Activated CD8-positive, alpha-beta T cell treated with anti-CD3 and anti-CD28 coated beads, Interleukin-2, amount 10 ng/mL, durations not matched to agents 7 days and 5 days (primary cell): ENCODE measurements at places on chromosomes 2 and 18. TPM values are rescaled to one million over a fixed set of nuclear protein-coding genes. Genes with fewer than 3 reads are reported as not detected.
A peak's percentile ranks its signal among the peaks of the same experiment; 100 is the strongest.

The CDK5R2 gene
- not detected for total RNA-seq

The PRKAG3 gene
- not detected for total RNA-seq

The APLF gene
- 2.2 TPM for total RNA-seq

The COL6A3 gene
- 0.10 TPM for total RNA-seq

The NDUFS1 gene
- 65.7 TPM for total RNA-seq

The CIB4 gene
- total RNA-seq: not detected

The TXNDC2 gene
- total RNA-seq: not detected

The STARD6 gene
- not detected for total RNA-seq

The CDH20 gene
- not detected for total RNA-seq

The CLK1 gene
- 122 TPM for total RNA-seq

The SPHKAP gene
- not detected for total RNA-seq

The RAD51AP2 gene
- not detected for total RNA-seq

DNA sequence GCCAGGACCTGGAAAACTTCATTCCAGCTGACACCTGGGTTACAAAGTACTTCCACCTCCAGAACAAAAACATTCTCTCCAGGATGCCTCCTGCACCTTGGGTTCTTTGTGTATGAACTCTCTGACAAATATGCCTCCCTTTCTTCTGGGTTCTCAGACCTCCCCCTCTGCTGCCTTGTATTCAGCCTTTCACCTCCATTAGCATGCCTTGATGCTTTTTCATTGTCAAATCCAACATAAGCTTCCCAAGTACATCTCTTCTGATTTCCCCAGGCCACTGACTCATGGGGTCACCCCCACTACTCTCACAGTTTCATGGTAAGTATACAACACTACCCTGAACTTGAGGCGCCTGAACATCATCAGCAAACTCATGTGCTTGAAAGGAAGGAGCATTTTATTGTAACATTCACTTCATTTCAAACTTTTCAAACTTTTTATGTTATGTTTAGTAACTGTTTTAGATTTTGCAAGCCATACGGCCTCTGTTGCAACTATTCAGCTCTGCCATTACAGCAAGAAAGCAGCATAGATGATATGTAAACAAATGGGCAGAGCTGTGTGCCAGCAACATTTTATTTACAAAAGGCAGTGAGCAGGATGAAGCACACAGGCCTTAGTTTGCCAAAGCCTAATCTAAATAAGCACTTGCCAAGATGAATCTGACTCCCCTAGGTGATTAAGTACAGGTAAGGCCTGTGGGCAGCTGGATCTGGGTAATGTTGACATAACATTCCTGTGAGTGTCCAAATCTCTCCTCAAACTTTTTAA lies 32.5 kb upstream of the MRPS9 start:
- no peak for DNase-seq

DNA sequence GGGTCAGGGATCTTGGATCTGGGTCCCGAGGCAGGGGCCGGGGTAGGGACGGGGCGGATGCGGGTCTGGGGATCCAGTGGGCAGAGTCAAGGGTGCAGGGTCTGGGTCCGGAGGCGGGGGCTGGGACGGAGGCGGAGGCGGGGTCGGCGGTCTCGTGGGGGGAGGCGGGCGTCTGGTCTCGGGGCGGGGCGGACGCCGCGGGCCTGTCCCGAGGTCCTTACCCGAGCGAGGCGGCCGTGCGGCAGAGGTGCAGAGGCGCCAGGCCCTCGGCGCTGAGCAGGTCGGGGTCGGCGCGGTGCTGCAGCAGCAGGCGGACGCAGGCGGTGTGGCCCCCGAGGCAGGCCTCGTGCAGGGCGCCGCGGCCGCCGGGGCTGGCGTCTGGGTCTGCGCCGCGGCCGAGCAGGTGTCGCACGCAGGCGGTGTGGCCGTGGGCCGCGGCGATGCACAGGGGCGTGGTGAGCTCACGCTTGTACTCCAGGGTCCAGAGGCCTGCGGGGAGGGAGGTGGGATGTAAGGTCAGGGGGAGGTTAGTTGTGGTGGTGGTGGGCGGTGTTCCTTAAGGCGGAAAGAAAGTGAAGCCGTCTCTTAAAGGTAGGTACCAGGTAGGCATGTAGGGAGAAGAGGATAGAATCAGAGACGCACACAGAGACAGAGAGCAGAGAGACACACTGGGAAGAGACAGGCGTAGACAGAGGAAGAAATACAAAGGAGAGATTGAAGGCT lies 26.6 kb downstream of the ASB18 start:
- no peak for DNase-seq

GRCh38 chr2:133415210-133415876 lies 152.9 kb downstream of the NCKAP5 start:
- DNase-seq: no peak

DNA sequence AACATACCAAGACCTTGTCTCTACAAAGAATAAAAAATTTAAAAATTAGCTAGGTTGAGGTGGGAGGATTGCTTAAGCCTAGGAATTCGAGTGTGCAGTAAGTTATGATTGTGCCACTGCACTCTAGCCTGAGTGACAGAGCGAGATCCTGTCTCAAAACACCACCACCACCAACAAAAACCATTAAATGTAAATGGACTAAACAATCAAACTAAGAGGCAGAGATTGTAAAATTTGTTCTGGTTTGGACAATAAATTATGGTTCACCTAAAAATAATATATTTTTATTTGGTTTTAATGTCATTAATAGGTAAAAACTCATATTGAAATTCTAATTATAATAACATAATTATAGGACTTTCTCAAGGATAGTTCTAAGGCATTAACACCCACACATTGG lies 9.9 kb upstream of the ATIC start:
- DNase-seq: no peak

DNA sequence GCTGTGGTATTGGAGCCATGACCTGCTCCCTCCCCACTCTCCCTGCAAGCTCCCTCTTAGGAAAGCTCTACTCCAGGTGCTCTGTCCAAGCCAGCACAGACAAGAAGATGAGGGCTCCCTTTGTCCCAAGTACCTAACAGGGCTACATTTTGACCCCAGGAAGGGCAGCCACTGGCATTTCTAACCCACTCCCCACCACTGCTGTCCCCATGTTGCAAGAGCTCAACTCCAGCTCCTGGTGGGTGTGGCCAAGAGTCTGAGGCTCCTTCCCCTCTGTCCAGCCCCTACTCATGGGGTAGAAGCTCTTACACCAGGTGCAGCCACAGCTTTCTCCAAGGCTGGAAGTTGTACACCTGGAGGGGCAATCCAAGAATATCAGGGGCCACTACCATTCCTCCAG lies 127.0 kb upstream of the NPAS2 start:
- DNase-seq: no peak

GRCh38 chr2:20186078-20186854 lies 38.7 kb downstream of the SDC1 start:
- DNase-seq: no peak

GRCh38 chr2:198788676-198789075 lies 669.1 kb downstream of the SATB2 start:
- no peak for DNase-seq

GRCh38 chr2:177074099-177074710 lies 138.4 kb upstream of the HNRNPA3 start:
- no peak for DNase-seq

GRCh38 chr2:108635630-108636354 lies 83.5 kb upstream of the RANBP2 start:
- no peak for DNase-seq

DNA sequence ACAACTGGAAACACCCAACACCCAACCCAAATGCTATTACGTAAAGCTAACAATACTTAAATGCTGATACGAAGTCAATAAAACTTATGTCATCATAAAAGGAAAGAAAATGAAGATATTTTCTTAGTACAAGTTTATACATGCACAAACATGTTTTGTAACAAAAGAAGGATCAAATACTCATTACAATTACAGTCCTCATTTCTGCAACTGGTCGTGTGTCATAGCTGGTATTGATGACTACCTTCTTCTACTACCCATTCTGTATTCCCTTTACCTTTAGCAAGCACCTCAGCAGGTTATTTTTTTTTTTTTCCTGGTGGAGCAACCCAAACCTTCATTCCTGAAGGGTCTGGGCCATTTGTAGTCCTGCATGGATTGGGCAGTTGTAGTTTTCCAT lies 1298.5 kb downstream of the SUCLG1 start:
- no peak for DNase-seq

GRCh38 chr18:58180738-58181353 lies 136.8 kb downstream of the NEDD4L start:
- DNase-seq: peak; percentile 73

- no peak for DNase-seq
Measured at GRCh38 chr2:233387667-233388528, 33.6 kb downstream of the DGKD start.

DNA sequence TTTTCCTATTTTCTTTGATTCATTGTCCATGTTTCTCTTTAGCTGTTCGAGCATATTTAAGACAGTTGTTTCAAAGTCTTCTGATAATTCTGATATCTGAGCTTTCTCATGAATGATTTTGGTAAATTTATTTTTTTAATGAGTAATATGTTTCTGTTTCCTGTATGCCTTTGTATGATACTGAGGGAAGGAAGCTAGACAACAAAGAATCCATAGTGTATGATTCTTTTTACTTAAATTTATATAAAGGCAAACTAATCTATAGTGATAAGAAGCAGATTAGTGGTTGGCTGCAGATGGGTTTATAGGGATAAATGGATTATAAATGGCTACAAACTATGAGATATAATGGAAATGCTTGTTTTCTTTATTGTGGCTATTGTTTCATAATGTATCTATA lies 352.7 kb upstream of the CDH2 start:
- no peak for DNase-seq

DNA sequence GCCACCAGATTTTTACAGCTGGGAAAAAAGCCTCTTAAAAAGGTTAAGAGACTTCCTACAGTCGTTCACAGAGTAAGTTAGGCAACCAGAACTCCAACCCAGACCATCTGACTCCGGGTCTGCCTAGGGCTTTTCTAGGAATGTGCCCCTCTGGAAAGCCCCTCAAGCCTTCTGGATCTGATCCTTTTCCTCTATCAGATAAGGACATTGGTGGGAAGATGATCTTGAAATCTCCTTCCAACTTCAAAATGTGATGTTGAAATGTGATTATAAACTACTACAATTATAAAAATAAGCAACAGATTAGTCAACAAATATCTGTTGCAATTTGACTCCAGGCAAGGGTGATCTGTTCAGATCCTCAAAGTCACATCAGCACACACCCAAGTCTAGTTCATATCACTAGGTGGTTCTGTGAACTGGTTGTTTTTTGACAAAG lies 270.4 kb downstream of the ARHGAP15 start:
- no peak for DNase-seq

- no peak for DNase-seq
Measured at GRCh38 chr18:44715245-44715644, 34.6 kb downstream of the SETBP1 start.

DNA sequence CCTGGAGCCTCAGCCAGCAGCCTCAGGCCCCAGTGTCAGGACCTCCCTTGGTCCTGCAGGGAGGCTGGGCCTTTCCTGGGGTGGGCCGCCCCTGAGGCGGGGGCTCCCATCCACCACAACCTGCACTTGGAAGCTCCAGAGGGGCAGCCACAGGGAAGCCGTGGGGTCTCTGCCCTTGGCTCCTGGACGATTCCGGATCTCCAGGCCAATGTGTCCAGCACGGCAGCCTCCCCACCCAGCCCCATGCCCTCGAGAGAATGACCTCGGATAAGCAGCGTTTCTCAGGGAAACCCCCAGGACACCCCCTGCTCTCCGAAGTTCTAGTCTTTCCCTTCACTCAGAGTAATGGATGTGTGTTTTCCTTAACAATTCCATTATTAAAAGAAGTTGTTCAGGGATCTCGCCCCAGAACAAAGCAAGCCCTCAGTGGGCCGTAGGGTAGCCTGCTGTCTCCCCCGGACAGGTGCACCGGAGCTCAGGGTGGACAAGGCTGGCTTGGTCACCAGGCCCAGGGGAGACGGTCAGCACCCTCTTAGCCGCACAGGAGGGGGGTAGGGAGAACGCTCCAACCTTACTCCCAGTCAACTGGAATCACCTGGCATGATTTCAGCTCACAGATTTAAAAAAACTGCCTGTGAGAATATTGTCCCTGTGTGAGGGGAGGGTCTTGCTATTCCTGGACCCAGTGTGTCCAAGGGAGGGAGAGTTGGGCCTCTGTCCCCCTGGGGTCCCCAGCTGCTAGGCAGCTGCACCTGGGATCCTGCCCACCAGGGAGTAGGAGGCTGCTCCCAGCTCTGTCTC lies 72.2 kb upstream of the OTOS start:
- DNase-seq: no peak

DNA sequence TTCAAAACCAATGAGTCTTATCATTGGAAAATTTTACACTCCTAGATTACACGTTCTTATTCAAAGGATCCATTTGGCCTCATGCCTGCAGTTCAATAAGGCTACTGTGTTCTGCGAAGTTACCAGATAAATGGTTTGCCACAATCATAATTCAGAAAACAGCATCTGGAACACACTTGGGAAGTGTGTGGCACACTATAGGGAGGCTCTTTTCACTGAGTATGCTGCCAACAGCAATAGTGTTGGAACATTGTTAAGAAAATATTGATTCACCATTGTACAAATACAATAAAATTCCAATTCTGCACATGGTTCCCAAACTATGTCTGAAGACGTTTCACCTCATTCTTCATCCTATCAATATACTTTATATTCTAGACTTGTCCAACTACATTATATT lies 141.4 kb upstream of the DOK6 start:
- no peak for DNase-seq

- no peak for DNase-seq
Measured at GRCh38 chr2:3236300-3237045, 141.1 kb downstream of the EIPR1 start.

GRCh38 chr18:55838319-55838718 lies 250.3 kb upstream of the TCF4 start:
- DNase-seq: no peak

DNA sequence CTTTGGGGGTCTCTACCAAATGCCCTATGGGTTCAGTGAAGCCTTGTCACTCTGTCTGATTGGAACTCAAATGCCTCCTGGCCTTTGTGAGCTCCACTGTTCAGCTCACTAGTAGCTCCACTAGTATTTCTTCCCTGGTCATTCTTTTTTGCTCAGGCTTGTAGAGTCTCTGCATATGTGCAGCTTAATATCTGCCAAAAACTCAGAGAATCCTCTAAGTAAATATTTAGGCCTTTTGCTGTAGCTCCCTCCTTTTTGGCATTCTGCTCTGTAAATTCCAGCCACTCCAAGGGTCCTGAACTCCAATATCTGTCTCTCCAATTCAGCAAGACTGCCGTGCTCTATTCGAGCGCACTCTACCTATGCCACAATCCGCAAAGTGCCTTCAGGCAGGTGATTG lies 146.5 kb downstream of the MAIP1 start:
- DNase-seq: no peak

- DNase-seq: no peak
Measured at GRCh38 chr18:59340312-59340711, 18.8 kb downstream of the LMAN1 start.

- DNase-seq: no peak
Measured at GRCh38 chr2:123808243-123808642, 216.8 kb upstream of the CNTNAP5 start.

- peak; percentile 18 for DNase-seq
Measured at GRCh38 chr2:86831537-86831936, 30.1 kb downstream of the CD8B start.

GRCh38 chr2:143802242-143802641 lies 673.0 kb downstream of the ARHGAP15 start:
- DNase-seq: no peak

GRCh38 chr18:8800445-8800844 lies 95.1 kb downstream of the MTCL1 start:
- DNase-seq: no peak
